Osteocyte (in vitro differentiated cells): ENCODE measurements at places on chromosomes 7 and 10. TPM values are rescaled to one million over a fixed set of nuclear protein-coding genes. Genes with fewer than 3 reads are reported as not detected.

- H3K4me3 ChIP-seq: peak overlapping the region; percentile 38
- H3K36me3 ChIP-seq: no peaks in the 10 kb centered on the region
- no peak overlapping the region for H3K27ac ChIP-seq
- peaks cover 43% of the 10 kb centered on the region for H3K27me3 ChIP-seq
Measured at GRCh38 chr10:97096261-97097083, 89.3 kb downstream of the SLIT1 start.

GRCh38 chr7:120273476-120273975, 551 bp downstream of the KCND2 start:
- no peak for DNase-seq
- H3K36me3 ChIP-seq: no peaks in the 10 kb centered on the region
- H3K4me3 ChIP-seq: peak overlapping the region; percentile 94
- peaks cover 7% of the 10 kb centered on the region for H3K27me3 ChIP-seq
- H3K4me1 ChIP-seq: peaks cover 7% of the 10 kb centered on the region
- no peak overlapping the region for H3K27ac ChIP-seq

GRCh38 chr10:31725436-31725835, 203.2 kb downstream of the ARHGAP12 start:
- H3K27ac ChIP-seq: no peak overlapping the region
- DNase-seq: no peak
- no peaks in the 10 kb centered on the region for H3K36me3 ChIP-seq
- peaks cover 5% of the 10 kb centered on the region for H3K4me1 ChIP-seq

GRCh38 chr7:22675917-22676343, 51.1 kb upstream of the IL6 start:
- H3K36me3 ChIP-seq: no peaks in the 10 kb centered on the region
- no peaks in the 10 kb centered on the region for H3K27me3 ChIP-seq

DNA sequence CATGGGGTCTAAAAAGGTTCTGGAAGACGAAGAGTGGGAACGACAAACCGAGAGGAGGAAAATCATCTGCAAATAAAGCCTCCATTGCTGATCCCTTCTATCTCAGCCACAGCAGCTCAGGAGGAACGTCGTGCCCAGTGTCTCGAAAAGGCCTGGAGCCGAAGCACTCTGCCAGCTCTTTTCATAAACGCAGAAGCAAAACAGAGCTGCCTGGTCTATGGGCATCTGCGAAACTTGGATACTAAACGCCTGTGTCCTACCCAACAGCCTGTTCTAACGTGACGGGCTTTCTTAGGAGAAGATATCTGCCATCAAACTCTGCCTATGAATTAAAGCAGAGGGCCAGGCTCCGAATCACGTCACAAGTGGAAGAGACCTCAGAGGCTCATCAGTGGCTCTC, 68.7 kb downstream of the GNA12 start:
- H3K27ac ChIP-seq: no peak overlapping the region
- no peaks in the 10 kb centered on the region for H3K27me3 ChIP-seq
- H3K4me3 ChIP-seq: no peak overlapping the region
- DNase-seq: peak; percentile 44
- H3K4me1 ChIP-seq: peaks cover 21% of the 10 kb centered on the region
- peaks cover 21% of the 10 kb centered on the region for H3K36me3 ChIP-seq

GRCh38 chr10:79947083-79947415, 1.9 kb downstream of the SFTPD start:
- H3K4me1 ChIP-seq: no peaks in the 10 kb centered on the region
- H3K27ac ChIP-seq: no peak overlapping the region
- peaks cover 31% of the 10 kb centered on the region for H3K27me3 ChIP-seq
- H3K36me3 ChIP-seq: no peaks in the 10 kb centered on the region

- H3K27ac ChIP-seq: no peak overlapping the region
- H3K4me3 ChIP-seq: no peak overlapping the region
- no peaks in the 10 kb centered on the region for H3K27me3 ChIP-seq
- H3K4me1 ChIP-seq: no peaks in the 10 kb centered on the region
- DNase-seq: no peak
- H3K36me3 ChIP-seq: no peaks in the 10 kb centered on the region
Measured at GRCh38 chr10:51137756-51138529, 63.7 kb downstream of the PRKG1 start.

GRCh38 chr7:109336531-109336930, 766.9 kb downstream of the DNAJB9 start:
- no peak overlapping the region for H3K4me3 ChIP-seq
- DNase-seq: no peak
- H3K27me3 ChIP-seq: no peaks in the 10 kb centered on the region
- no peaks in the 10 kb centered on the region for H3K4me1 ChIP-seq
- no peak overlapping the region for H3K27ac ChIP-seq
- no peaks in the 10 kb centered on the region for H3K36me3 ChIP-seq

DNA sequence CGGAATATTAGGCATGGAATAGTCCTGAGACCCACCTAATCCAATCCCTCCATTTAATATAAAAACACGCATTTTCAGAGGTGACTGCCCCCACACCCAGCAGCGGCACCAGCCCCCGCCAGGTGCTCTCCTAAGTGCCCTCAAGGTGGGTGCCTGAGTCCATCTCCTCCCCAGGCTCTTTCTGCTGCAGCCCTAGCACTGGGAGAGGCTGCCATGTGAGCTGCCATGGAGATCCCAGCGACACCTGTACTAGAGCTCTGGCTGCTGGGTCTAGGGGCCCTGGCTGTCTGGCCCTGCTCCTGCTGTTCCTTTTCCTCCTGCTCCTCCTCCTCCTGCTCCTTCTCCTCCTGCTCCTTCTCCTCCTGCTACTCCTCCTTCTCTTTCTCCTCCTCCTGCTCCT, 191.1 kb upstream of the BMPER start:
- peak; percentile 40 for DNase-seq
- no peaks in the 10 kb centered on the region for H3K36me3 ChIP-seq
- H3K27me3 ChIP-seq: peaks cover 14% of the 10 kb centered on the region
- H3K27ac ChIP-seq: no peak overlapping the region
- H3K4me1 ChIP-seq: no peaks in the 10 kb centered on the region

The CFAP69 gene
- 0.86 and 1.1 TPM in 2 replicates for total RNA-seq

The ATG9B gene
- total RNA-seq: 0.11 and 0.39 TPM in 2 replicates

The DDX50 gene
- 37.6 and 41.4 TPM in 2 replicates for total RNA-seq

The VSTM4 gene
- total RNA-seq: 0.70 and 0.81 TPM in 2 replicates

The TSPAN33 gene
- 0.39 and 1.2 TPM in 2 replicates for total RNA-seq

The COBL gene
- not detected in 2 replicates for total RNA-seq

The TYW1B gene
- total RNA-seq: 1.6 and 2.3 TPM in 2 replicates
